ENCODE measurements at places on chromosomes 6 and 20.

DNA sequence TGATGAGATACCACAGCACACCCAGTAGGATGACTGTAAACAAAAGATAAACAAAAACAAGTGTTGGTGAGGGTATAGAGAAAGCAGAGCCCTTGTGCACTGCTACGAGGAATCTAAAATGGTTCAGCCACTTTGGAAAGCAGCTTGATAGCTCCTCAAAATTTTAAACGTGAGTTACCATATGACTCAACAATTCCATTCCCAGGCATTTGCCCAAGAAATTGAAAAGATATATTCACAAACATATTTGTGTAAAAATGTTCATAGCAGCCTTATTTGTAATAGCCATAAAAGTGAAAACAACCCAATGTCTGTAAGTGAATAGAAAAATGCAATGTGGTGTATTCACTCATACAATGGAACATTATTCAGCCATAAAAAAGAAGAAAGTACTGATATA lies 141.0 kb upstream of the BTBD3 start:
- DNase-seq = no peak

GRCh38 chr20:38543014-38543906 lies 37.7 kb upstream of the ADIG start:
- no peak for DNase-seq

DNA sequence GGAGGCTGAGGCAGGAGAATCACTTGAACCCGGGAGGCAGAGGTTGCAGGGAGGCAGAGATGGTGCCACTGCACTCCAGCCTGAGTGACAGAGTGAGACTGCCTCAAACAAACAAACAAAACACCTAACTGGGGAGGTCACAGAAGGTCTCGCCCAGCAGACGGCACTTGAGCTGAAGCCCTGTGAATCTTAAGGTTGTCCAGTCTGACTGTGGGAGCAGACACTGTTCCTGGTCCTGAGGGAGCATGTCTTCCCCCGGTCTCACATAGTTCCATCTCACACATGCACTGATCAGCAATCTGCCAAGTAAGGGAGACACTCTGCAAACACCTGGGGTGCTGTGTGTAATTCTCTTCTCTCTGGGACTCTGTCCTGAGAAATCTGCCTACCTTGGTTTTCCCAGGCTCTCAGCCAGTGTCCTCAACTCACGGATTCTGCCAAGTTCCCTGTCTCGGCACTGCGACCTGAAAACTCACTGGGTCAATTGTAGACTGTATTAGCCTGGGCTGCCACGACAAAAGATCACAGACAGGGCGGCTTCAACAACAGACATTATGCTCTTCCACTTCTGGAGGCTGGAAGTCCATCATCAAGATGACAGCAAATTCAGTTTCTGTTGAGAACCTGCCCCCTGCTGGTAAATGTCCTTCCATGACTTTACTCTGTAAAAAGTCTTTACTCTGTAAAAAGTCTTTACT lies 94.3 kb downstream of the JPH2 start:
- no peak for DNase-seq

GRCh38 chr20:14344746-14345145 lies 7.3 kb upstream of the FLRT3 start:
- no peak for DNase-seq

- no peak for DNase-seq
Observed at GRCh38 chr20:62171245-62171644, 11.6 kb upstream of the MTG2 start.

- DNase-seq = no peak
Observed at GRCh38 chr6:71463061-71463460, 174.4 kb downstream of the OGFRL1 start.

All from NCI-H1436 treated with DMSO at 0.1 percent for 48 hours (cell line).